Hematopoietic multipotent progenitor cell treated with erythropoietin and hydrocortisone succinate and interleukin-3 and kit ligand, for 15 days (in vitro differentiated cells): ENCODE measurements at places on chromosomes 7 and 10.

GRCh38 chr10:77837925-77838595, 88.5 kb downstream of the DLG5 start:
- DNase-seq = no peak

GRCh38 chr7:24213311-24213710, 70.7 kb upstream of the NPY start:
- no peak for DNase-seq

DNA sequence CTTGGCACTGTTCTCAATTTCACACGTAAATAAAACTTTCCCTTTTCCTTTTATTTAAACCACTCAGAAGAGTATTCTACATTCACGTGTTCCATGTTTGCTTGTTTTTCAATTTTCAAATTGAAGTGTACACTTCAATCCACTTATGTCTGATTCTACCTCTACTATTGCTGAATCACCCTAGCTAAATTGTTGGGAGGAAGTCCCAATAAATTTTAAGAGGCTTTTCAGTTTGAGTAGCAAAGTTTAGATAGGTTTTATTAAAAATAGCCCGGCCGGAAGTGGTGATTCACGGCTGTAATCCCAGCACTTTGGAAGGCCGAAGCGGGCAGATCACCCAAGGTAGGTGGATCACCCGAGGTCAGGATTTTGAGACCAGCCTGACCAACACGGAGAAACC, 1414.7 kb upstream of the CELF2 start:
- DNase-seq = no peak

- no peak for DNase-seq
These were observed 64.9 kb downstream of the MCU start for GRCh38 chr10:72756674-72757385.

- DNase-seq = no peak
These were observed at the start of gene HOXA11 for GRCh38 chr7:27185013-27185853. Gene HOXA11, minus strand, starts transcription at chr7:27185232. Its CDS starts 88 bp downstream, at chr7:27185144.

- DNase-seq = no peak
These were observed 92.4 kb upstream of the CAV2 start for GRCh38 chr7:116407165-116407564.

DNA sequence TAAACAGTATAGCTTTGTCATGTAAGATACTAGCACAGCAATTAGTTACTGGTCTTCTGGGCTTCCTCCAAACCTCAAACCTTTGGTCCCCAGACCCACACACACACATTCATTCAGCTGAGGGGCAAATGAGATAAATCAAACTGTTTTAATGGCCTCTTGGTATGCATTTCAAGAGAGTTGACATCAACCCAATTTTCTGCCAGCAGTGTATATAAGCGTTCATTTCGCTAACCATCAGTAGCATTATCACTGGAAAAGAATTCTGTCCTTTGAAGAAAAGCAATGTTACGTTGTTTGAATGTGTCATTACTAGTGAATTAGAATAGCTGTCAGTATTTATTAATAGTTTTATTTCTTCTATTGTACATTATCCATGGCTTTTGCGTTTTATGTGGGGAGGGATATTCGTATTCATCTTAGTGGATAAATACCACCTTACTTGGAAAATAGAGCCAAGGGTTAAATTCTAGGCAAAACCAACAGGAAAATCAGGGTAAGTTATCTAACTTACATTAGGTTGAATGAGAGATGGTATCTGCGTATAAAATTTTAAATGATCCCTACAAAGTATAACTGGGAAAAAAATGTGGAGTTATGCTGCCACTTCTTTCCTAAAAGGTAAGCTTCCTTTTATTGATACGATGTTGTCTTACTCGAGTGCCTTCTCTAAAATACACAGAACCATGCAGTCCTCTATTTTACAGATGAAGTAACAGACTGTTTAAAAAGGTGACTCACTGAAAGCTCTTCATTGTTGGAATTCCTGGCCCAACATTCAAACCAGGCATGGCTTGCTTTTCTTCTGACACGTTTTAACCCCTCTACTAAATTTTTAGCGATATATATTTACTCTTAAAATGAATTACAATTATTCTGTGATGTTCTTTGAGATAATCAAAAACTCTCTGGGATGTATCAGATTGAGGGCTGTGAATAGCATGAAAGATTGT, 2.0 kb upstream of the ZMYND11 start:
- no peak for DNase-seq

- DNase-seq = no peak
These were observed 20.5 kb upstream of the FAM13C start for GRCh38 chr10:59382831-59383295.

GRCh38 chr7:50528266-50529092, 36.7 kb downstream of the DDC start:
- DNase-seq = no peak

GRCh38 chr10:3588816-3589215, 196.2 kb downstream of the KLF6 start:
- DNase-seq = no peak

DNA sequence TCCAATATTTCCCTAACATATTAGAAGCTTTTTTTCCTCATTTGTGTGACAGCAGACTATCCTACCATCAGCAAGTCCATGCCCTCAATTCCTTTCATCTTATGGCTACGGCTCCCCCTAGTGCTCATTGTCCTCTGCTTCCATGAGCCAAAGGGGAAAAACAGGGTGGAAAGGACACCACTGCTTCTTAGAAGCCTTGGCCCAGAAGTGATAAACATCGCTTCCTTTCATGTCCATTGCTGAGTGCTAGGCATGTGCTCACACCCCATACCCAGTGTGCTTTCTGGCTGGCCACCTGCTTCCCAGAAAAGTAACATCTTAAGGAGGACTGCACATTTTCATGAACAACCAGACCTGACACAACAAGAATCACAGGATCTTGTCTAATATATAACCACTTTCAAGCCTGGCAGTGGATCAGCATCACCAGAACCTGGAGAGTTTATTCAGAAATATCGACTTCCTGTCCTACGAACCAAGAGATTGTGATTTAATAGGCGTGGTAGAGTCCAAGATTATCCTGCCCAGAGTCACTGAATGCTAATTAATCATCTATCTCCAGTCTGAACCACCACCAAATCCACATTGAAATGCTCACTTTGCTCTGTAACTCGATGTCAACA, 650.5 kb upstream of the SORCS1 start:
- DNase-seq = no peak

- no peak for DNase-seq
These were observed 81.4 kb downstream of the ABLIM1 start for GRCh38 chr10:114576716-114577115.

GRCh38 chr7:1768832-1769231, 98.8 kb downstream of the ELFN1 start:
- no peak for DNase-seq

- DNase-seq = no peak
These were observed 69.7 kb downstream of the NPS start for GRCh38 chr10:127618797-127619196.

- no peak for DNase-seq
These were observed 67.5 kb downstream of the PFKFB3 start for GRCh38 chr10:6269953-6270867.

- no peak for DNase-seq
These were observed 187.4 kb upstream of the MGMT start for GRCh38 chr10:129279446-129280154.

DNA sequence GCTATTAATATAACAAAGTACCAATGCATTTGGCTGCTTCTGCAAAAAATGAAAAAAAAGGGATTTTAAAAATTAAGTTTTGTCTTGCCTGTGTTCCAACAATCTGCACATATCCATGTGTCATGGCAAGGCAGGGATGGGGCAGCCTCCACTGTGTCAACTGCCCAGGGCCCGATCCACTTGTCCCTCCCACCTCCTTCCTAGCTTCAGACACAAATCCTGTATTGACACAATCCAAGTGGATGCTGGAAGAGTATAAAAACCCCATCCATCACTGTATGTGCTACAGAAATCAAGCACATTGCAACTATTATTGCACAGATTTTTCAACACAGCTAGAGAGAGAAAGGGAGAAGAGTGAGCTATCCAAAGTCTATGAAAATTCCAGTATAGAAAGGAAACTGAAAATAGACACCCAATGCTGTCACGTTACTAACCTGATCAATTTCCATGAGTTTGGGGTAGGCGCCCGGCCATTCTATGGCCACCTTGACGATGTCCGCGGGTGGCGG, 106.4 kb downstream of the ELMO1 start:
- DNase-seq = no peak

GRCh38 chr10:102975483-102976379, 57.6 kb downstream of the CNNM2 start:
- no peak for DNase-seq

- DNase-seq = peak; percentile 23
These were observed 625 bp downstream of the RP9 start for GRCh38 chr7:33108554-33109004.

DNA sequence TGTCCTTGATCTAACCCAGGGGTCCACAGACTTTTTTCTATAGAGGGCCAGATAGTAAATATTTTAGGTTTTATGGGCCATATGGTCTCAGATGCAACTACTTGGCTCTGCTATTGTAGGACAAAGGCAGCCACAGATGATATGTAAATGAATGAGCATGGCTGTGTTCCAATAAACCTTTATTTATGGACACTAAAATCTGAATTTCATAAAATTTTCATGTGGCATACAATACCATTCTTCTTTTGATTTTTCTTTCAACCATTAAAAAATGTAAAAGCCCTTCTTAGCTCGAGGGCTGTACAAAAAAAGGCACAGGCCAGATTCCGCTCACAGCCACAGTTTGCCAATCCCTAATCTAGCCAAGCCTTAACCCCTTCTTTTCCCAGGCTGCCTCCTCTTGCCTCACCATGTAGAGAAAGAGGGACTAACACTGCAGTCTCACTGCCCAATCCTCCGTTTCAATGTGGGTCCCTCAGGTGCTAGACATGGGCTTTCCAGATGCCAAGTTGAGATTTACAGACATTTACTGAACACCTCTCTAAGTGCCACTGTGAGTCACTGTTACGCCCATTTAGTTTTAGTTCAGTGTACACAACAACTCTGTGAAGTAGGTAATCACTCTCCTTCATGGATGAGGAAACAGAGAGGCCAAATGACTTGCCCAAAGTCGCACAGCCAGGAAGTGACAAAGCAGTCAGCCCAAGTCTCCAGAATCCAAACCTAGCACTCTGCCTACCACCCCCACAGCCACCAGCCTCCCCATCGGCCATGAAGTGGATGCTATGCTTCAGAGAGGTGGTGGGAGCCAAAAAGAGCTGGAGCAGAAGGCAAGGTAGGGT, 132.6 kb upstream of the PDLIM1 start:
- DNase-seq = no peak

DNA sequence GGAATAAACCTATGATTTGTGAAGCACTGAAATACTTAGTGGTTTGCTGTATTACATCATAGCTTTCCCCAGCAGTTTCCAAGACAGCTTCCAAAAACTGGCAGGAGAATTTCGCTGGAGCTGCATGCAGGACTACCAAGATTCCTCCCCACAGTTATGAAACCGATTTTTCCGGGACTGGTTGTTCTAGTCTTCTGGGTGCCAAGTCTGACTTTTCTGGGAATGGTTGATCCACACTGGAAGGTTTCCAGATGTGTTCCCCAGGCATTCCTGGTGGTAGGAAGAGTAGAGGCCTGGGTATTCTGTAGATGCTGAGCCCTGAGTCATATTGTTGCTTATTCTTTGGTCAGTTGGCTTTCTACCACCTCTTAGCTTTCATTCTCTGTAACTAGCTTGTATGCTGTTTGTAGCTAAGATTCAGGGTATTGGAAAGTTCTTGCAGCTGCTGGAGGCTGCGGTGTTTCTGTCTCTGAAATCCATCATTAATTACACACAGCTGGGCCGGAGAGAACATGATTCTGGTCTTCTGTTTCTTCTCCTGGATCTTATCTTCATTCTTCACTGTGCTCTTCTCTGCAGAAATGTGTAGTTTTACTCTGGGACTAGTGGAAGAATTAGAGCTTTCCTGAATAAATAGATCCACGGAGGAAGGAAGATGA, 6.3 kb downstream of the ABCC2 start:
- no peak for DNase-seq
